ENCODE measurements at places on chromosomes 5 and 9. TPM values are rescaled to one million over a fixed set of nuclear protein-coding genes. Genes with fewer than 3 reads are reported as not detected.
A peak's percentile ranks its signal among the peaks of the same experiment; 100 is the strongest.

GRCh38 chr9:92971776-92972175 is 24.5 kb downstream of the FGD3 start:
- DNase-seq, result no peak

GRCh38 chr5:116674881-116675625 is 100.4 kb upstream of the SEMA6A start:
- DNase-seq, result no peak

DNA sequence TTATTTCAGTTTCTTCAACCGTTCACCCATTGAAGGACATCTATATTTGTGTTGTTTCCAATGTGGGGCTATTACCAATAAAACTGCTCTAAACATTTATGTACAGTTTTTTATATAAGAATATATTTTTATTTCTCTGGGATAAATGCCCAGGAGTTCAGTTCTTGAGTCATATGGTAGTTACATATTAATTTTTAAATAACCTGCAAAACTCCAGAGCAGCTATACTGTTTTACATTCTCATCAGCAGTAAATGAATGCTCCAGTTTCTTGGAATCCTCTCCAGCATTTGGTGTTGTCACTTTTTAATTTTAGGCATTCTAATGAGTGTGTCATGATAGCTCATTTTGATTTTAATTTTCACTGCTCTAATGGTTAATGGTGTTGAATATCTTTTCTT is 36.2 kb downstream of the CDK7 start:
- no peak for DNase-seq

DNA sequence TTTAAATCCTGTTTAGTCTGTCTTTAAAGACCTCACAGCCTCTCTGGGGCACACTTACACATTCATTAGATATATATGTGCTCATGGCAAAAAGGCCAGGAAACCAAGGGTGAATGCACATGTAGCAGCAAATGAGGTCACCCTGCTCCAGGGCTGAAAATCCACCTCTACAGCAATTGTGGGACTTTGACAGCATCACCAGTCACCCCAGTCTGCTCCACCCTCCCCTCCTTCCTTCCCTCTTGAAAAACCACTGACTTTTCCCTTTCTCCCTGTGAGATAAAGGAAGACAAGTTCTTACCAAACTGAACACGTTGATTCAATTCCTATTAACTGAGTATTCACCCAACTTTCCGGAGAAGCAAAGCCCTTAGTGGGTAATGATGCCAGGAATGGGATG is 15.2 kb upstream of the SH3RF2 start:
- DNase-seq, result no peak

- no peak for DNase-seq
Measured at GRCh38 chr9:117375956-117376355, 38.9 kb downstream of the ASTN2 start.

- no peak for DNase-seq
Measured at GRCh38 chr9:8876303-8876702, 1076.7 kb upstream of the DMAC1 start.

DNA sequence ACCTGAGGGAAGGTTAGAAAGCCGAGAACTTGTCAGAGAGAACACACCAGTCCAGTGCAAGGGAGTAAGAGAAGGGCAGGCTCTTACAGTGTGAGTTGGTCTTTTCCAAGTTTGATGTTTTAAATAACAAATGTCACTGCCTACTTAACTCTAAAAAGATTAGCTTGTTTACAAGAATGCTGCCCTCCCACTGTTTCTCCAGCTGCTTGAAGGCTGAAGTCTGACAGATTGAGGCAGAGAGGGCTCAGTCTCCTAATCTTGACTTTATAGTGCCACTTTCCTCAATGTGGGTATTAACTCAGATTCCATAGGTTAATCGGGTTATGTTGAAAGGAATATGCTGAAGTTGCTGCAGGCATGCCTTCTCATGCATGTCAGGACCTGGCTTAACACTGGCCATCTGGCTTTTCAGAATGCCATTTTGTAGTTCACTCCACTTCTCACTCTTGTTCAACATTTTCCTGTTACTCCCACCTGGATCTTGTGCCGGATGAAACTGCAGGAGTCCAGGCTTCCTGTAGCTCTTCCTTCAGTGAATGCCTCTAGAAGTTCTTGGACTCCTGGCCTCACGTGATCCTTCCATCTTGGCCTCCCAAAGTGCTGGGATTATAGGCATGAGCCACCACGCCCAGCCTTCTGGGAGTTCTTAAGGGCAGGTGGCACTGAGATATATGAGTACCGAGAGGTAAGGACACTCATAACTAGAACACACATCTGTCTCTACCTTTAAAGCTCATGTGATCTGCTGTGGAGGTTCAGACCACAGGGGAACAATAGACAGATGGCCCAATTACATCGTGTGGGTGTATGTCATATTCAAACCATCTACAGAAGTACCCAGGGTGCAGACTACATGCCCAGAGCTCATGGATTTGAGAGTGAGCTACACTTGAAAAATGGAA is 249.7 kb downstream of the ARHGAP26 start:
- DNase-seq, result no peak

DNA sequence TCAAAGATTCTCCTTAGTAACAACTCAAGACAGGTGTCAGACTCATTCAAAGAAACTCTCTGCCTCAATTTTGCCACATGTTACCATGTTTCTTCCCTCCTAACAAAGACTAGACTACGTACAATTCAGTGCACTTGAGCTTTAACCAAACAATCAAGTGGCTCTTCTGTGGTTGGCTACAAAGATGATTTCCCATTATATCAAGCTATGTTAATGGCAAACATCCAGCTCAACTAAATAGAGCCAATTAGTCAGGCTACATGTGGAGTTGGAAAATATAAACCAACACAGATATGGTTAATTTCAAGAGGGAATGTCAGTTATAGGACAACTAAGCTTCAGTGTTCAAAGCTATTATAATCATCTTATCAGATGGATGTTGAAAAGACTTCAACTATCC is 29.2 kb upstream of the ADRA1B start:
- DNase-seq, result no peak

DNA sequence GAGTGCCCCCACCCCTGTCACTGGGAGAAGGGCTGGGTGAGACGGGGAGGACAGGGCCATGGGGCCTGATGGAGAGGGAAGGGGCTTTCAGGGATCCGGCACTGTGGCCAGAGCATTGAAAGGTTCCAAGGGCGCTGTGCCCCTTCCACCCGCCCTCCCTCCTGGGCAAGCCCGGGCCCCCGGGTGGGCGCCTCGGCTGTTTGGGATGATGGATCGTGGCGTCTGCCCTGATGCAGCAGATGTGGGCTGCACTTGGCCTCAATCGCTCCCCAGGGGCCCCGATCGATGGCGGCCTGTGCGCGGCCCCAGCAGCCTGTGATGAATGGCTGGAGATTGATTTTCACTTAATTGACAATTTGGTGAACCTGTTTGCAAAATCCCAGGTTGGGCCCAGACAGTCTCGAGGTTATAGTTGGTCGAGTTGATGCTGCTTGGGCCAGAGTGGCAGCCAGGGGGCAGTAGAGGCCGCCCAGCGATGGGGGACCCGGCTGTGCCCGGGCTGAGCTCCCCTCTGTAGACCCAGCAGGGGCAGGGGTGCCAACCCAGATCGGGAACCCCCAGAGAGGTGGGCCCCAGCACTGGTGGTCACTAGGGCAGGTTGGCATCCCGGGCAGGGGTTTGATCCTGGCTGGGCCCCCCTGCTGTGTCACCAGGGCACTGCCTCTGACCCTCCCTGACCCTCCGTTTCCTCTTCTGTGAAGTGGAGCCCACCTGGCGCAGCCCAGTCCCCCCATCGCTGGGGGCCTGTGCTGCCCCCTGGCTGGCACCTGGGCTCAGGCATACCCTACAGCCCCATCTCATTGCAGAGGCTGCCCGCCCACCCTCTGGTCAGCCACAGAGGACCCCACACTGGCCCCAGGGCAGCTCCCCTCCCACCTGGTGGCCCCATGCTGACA is 34.7 kb downstream of the LHX3 start:
- peak; percentile 55 for DNase-seq

DNA sequence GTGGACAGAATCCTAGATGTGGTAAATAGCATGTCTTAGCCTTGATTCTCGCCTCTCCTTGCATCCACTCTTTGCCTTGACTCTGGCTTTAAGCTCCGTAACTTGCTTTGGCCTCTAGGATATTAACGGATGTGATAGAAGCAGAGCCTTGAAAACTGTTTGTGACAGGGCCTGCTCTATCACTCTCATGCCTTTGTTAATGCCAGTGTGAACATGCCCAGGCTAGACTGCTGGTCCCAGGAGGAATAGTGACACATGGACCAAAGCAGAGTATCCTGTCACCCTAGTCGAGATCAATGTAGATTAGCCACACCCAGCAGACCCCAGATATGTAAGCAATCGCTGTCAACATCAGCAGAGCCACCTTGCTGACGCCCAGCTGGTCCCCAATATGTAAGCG is 109.9 kb upstream of the C9orf72 start:
- no peak for DNase-seq

DNA sequence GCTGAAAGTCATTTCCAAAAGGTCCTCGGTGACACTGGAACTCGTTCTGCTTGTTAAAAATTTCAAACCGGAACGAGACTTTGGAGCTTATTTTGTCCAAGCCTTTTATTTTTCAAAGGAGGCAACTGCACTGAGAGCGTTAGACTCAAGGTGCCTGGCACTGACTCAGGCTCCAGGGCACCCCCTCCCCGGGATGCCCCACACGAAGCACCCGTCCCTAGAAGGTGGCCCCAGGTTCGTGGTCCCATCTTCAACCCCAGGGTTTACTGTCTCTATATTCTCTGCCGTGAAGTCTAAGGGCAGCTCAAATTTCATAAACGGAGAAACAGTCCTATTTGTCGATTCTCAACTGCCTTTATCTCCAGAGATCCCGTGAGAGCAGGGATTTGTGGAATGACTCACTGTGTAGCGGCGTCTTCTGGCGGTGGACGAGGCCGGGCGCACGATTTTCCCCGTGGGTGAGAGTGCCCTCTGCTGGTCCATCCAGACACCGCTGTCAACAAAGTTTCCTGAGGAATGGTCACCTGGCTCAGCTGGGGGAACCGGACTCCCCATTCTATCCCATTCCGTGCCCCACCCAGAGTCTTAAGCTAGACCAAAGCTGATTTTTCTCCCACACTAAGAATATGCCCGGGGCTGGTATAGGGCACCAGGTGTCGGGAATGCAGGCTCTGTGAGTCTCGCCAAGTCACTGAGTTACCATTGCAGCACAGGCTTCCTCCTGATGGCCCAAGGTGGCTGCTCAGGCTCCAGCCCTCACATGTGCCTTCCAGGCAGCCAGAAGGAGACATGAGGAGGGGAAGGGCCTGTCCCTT is 27.1 kb upstream of the SLC6A19 start:
- DNase-seq, result peak; percentile 75

DNA sequence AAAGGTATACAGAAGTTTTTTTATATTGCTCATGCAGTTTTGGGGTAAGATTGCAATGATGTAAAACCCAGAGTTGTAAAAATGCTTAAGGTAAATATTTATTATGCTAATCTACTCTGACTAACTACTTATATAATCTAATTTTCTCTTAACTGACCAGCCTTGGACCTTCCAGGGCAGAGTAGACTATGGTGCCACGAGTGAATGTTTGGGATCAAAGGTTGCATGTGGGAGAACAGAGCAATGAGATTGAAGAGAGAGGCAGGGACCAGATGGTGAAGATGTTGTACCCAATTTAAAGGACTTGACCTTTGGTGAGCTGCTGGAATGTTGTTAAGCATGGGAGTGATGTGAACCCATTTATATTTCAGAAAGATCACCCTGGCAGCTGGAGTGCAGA is 34.8 kb upstream of the PANK3 start:
- no peak for DNase-seq

DNA sequence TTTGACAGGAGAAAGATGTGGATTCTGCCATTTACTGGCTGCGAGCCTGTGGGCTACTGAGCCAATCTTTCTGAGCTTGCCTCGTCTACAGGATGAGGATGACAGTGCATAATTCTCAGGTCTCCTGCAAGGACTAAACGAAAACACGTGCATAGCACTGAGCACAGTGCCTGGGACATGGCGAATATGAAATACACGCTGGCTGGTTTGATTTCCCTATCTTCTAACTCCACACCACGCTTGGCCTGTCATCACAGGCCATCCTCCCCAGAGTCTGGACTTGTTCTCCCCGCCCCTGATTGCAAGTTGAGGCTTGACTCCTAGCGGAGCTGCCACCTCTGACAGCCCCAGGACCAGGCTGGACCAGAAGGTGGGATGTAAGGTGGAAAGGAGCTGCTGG is 37.9 kb downstream of the ARPC5L start:
- no peak for DNase-seq

GRCh38 chr5:59786334-59786805 is 107.2 kb downstream of the PDE4D start:
- no peak for DNase-seq

GRCh38 chr5:64874753-64875152 is 106.0 kb downstream of the CWC27 start:
- no peak for DNase-seq

- DNase-seq, result no peak
Measured at GRCh38 chr5:113759505-113759904, 246.0 kb downstream of the YTHDC2 start.

DNA sequence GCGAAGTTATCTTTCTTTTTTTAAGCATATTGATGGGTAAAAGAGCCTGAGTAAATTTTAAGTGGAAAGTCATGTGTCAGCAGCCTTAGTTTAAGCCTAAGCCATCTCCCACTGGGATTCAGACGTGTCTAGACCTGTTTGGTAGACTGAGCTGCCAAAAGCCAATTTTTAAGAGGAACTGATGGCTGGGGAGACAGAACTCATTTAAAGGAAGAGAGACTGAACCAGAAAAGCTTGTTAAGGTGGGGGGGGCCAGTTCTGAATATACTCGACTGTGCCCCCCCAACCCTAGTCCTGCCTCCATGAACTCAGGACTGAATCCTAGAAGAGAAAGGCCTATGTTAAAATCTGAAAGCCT is 58.3 kb upstream of the PLPP1 start:
- no peak for DNase-seq

GRCh38 chr5:107661038-107661649 is 9.6 kb downstream of the EFNA5 start:
- DNase-seq, result no peak

GRCh38 chr9:124040186-124040931 is 28.8 kb downstream of the LHX2 start:
- DNase-seq, result no peak

Gene PCDHB3
- total RNA-seq, result 5.7 TPM

Gene NEUROG1
- 7.3 TPM for total RNA-seq

Gene CRB2
- total RNA-seq, result 80.5 TPM

Gene TCF7
- 18.0 TPM for total RNA-seq

Gene NUP155
- total RNA-seq, result 72.6 TPM

Gene TRIM14
- total RNA-seq, result 11.2 TPM

Gene GOLM1
- 105 TPM for total RNA-seq

Gene LTC4S
- total RNA-seq, result 2.4 TPM

Gene TEK
- 1.0 TPM for total RNA-seq

Gene CREBRF
- total RNA-seq, result 5.2 TPM

Gene PCDHGA5
- total RNA-seq, result 0.51 TPM

Gene C9
- total RNA-seq, result not detected

Gene C5orf52
- not detected for total RNA-seq

Gene FAM174A
- total RNA-seq, result 4.0 TPM

Gene INSYN2B
- 0.35 TPM for total RNA-seq

Gene MRRF
- total RNA-seq, result 42.4 TPM

Gene SYNPO
- total RNA-seq, result 1.5 TPM

Gene GLRX
- 10.4 TPM for total RNA-seq

Gene DIPK1B
- total RNA-seq, result 49.2 TPM

Gene GBGT1
- 12.9 TPM for total RNA-seq

Gene NUDT12
- total RNA-seq, result 17.6 TPM

Data from neural crest cell (in vitro differentiated cells).